ENCODE measurements at places on chromosomes 2 and 18. TPM values are rescaled to one million over a fixed set of nuclear protein-coding genes. Genes with fewer than 3 reads are reported as not detected.

The CRACDL gene
- total RNA-seq = 17.8 TPM

The ANKRD23 gene
- 5.1 TPM for total RNA-seq

The SFXN5 gene
- total RNA-seq = 30.9 TPM

The RNF125 gene
- total RNA-seq = 8.9 TPM

The DNER gene
- total RNA-seq = 0.99 TPM

The DYNAP gene
- total RNA-seq = not detected

The CABYR gene
- 0.48 TPM for total RNA-seq

The MEP1B gene
- 5.9 TPM for total RNA-seq

The LYPD6B gene
- total RNA-seq = 0.28 TPM

All from mucosa of descending colon (tissue), 3 donors.